Naive thymus-derived CD4-positive, alpha-beta T cell (primary cell): ENCODE measurements at places on chromosomes 6 and 20. TPM values are rescaled to one million over a fixed set of nuclear protein-coding genes. Genes with fewer than 3 reads are reported as not detected.

Gene BTNL2
- not detected for polyA plus RNA-seq

Gene UNC5CL
- 0.98 TPM for polyA plus RNA-seq

DNA sequence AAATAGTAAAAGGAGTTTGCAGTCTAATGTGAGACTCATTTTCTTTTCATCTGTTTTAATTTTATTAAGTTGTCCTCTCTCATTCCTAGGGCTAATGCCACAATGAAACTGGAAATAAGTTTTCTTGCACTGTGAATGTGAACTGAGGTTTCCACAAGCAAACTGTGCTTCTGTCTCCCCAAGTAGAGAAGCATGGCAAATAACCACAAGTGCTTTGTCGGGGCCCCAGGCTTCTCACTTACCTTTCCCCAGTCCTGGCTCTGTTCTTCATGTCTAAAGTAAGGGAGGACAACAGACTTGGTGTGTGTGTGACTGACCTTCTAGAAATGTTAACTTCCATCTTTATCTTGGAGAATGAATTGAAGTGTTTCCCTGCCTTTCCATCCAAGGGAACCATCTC is 80.8 kb downstream of the CBFA2T2 start:
- no peak for DNase-seq

- no peak for DNase-seq
Measured at GRCh38 chr6:123804787-123805540, 1.3 kb downstream of the NKAIN2 start.

DNA sequence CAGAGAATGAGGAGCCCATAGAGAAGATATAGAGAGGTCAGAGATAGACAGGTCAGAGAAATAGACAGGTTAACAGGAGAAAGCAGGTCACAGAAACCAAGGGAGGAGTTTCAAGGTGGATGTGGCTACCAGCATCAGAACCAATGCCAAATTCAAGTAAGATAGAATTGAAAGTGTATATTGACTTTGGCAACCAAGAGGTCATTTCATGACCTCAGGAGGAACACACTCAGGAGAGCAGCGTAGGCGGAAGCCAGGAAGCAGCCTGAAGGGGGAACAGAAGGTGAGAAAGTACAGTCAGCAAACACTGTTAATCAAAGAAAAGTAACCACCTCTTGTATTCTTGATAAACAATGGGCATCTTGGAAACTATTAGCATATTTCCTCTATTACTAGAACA is 33.9 kb upstream of the ALDH8A1 start:
- no peak for DNase-seq

GRCh38 chr20:2663364-2663886 is 591 bp downstream of the IDH3B start:
- DNase-seq: no peak

- no peak for DNase-seq
Measured at GRCh38 chr6:34526241-34526972, 29.7 kb downstream of the SPDEF start.

- DNase-seq: peak; percentile 35
Measured at GRCh38 chr6:31356216-31356945, 598 bp downstream of the HLA-B start.

Gene CST5
- polyA plus RNA-seq: not detected

- DNase-seq: no peak
Measured at GRCh38 chr6:92849636-92850035, 569.7 kb downstream of the EPHA7 start.

DNA sequence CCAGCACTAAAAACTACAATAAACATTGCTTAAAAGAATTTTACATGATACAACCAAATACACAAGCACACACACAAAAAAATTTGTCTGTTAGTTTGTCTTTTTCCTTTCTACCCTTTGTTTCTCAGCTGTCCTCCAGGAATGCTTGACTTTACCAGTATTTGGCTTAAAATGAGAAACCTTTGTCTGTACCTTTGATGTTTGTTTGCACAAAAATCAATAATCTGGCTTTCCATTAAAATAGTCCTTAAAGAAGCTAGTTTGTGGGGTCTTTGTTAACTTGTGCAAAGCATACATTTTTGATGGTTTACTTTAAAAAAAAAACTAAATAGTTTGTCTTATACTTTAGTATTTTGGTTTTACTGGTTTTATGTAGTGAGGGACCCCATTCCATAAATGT is 49.3 kb downstream of the RPRD1B start:
- no peak for DNase-seq

DNA sequence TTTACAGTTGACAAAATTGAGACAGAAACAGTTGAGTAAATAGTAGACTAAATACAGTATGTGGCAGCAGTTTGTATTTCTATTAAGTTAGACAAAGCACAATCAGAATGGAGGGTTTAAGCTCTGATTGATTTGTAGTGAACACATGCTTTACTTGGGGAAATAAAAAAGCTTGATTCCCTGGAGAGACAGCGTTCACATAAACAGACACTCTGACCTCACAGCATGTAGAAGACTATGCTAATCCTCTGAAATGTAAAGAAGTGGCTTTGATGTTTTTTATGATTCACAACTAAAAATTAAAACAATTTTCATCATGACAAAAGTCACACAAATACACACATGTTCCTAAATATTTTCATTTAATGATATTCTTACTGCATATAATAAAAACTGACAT is 126.9 kb upstream of the FAM83B start:
- DNase-seq: no peak

DNA sequence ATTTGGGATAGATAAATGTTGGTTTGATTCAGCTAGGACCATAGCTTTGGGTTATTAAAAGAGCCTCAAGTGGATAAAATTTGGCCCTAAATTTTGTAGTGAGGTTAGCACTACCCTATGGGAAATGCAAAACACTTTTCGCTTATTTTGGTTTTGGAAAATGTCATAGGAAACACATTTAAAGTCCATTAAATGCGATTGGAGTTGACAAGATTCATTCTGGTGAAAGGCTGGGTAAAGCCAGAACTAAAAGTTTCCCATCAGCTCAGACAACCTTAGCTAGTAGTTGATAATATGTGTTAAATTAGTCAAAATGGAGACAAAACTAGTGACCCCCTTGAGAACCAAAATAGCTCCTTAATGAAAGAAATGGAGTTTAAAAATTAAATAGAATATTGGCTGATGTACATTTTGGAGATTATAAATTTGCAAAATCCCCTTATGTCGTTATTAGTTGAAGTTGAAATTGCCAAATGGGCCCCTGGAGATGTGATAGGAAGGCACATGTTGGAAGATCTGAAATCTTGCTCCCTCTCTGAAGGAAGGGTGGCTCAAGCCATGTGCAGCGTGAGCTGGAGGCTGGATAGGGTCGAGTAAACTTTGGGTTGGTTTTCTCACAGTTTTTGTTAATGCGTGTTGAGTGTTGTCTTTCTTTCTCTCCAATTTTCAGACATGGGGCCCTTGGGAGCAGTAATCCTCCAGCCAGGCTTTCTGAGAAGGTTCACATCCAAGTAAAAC is 72.8 kb downstream of the CD83 start:
- no peak for DNase-seq

GRCh38 chr6:24517659-24518543 is 23.1 kb downstream of the ALDH5A1 start:
- no peak for DNase-seq

Gene SPEF1
- not detected for polyA plus RNA-seq

DNA sequence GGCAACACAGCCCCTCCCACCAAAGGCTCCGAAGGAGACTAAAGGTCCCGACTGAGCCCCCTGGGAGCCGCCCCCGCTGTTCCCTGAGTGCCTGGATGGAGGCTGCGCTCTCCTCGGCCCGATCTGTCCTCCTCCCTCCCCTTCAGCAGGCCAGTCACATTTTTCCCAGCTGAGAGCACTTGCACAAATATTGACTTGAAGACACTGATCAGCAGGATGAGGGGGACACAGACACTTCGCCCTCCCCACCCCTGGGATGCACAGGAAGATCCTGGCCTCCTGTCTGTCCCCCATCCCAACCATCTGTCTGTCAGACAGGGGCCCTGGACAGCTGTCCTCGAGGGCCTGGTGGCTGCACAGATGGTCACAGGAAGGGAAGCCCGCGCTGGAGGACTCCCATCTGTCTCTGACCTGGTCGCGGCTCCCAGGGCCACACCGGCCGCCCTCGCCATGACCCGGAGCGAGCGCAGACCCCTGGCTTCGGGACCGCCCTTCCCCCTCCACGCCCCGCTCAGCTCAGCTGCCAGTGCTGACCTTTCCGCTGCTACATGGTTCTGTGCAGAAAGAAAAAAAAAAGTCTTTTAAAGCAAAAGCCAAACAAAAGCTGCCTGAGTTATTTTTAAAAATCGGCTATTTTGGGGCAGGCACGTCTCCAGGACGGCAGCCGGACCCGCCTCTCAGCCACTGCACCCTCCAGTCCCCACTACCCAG is 11.1 kb downstream of the LAMA5 start:
- no peak for DNase-seq

- DNase-seq: no peak
Measured at GRCh38 chr6:54427396-54427937, 119.2 kb downstream of the TINAG start.

Gene SNAI1
- polyA plus RNA-seq: 0.28 TPM

Gene AURKA
- 0.43 TPM for polyA plus RNA-seq

DNA sequence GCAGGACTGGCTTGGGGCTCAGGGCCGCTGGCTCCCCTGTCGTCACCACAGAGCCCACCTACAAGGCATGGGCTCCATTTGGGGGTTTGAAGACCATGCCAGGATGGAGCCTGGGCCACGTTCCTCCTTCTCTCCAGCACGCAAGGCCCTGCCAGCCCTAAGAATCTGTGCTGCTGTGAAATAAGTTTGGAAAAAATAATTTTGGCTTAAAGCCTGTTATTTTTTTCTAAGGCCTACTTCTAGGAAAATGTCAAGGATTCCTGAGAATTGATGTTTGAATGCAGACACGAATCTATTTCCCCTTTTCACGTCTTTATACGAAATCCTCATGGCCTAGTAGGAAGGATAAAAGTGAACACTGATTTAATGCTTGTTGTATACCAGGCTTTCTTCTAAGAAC is 107.5 kb downstream of the LRFN2 start:
- DNase-seq: no peak

- DNase-seq: no peak
Measured at GRCh38 chr6:119323931-119324330, 25.6 kb downstream of the MAN1A1 start.

GRCh38 chr20:49964964-49965780 is 17.6 kb upstream of the SNAI1 start:
- DNase-seq: no peak

Gene RNF144B
- polyA plus RNA-seq: 1.6 TPM

- no peak for DNase-seq
Measured at GRCh38 chr20:63500902-63501817, 2.3 kb upstream of the EEF1A2 start.

DNA sequence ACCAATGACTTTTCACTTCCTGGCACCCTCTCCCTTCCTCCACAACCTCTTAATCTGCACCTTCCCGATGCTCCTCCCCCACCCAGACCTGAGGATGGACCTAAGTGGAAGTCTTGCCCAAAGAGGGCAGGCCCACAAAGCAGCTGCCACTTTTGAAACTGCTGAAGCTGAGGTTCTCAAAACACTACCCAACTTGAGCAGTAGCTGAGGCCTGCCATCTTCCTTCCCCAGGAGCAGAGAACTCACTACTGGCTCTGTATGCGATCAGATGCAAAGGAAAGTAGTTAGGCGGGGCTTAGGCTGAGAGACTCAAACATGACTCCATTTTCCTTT is 1.5 kb downstream of the HM13 start:
- no peak for DNase-seq
